Pancreas (tissue), 10 donors: ENCODE measurements at places on chromosomes 12 and 14.

DNA sequence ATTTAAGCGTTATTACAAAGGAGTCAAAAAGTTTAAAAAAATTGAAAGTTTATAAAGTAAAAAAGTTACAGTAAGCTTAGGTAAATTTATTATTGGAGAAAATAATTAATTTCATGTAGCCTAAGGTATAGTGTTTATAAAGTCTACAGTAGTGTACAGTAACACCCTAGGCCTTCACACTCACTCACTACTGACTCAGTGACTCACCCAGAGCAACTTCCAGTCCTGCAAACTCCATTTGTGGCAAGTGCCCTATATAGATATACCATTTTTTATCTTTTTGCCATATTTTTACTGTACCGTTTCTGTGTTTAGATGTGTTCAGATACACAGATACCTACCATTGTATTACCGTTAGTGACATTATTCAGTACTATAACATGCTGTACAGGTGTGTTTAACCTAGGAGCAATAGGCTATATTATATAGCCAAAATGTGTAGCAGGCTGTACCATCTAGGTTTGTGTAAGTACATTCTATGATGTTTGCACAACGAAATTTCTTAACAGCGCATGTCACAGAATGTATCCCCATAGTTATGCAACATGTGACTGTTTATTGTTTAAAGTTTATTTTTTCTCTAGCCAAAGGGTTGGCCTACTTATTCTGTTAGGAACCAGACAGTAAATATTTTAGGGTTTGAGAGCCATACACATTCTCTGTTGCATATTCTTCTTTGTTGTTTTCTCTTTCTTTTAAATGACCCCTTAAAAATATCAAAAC lies 155.5 kb downstream of the PCNX1 start:
- DNase-seq = no peak

DNA sequence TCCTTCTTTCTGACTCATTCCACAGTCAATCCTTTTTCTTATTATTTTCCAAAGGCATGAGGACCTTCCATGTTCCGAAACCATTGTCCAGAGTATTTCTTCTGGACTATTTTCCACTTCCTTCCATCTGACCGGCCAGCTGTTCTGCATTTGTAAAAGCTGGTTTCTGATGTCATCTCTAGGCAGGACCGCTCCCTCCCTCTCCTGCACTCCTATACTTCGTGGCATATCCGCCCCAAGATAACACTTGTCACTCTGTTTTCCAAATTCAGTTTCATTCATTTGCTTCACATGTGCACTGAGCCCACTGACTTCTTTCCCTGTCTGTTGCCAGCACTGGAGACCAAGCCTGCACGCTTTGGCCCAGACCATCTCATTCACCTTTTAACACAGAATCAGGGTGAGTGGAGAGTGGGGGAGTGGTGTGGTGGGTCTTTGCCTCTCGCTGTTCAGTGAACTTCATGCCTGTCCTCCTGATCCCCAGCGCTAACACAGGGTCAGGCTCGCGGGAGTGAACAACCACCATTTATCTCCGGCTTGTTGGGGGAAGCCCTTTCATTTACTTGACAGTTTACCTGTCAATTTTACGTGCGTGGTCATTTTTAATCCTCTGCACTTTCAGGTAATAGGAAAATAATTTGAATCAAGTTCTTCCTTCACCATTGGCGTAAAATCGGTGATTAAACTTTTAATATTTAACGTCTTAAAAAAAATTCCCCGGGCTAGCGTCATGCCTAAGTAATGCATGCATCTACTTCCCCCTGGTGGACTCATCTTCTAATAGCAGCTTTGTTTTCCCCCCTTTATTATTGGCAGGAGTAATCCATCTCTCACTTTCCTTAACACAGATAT lies 52.5 kb downstream of the C12orf75 start:
- DNase-seq = no peak

DNA sequence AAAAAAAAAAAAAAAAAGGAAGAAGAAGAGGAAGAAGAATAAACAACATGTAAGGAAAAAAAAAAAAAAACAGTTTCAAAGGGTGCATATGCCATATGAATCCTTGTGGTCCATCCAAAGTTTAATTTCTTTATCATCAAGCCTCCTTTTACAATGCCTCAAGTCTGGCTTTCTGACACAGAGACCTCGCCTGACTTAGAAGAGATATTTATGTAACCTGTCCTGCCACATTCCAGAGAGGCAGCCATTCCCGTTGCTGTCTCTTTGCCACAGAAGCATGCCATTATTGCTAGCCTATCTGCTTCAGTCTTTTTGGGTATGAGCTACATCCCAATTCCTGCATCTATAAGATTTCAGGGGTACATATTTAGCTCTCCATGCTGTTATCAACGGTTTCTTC lies 596.7 kb upstream of the ATP2B1 start:
- DNase-seq = no peak

GRCh38 chr12:16870845-16871244 lies 264.9 kb upstream of the LMO3 start:
- DNase-seq = no peak

GRCh38 chr12:68727776-68728175 lies 18.2 kb upstream of the SLC35E3 start:
- no peak for DNase-seq

- peak; percentile 83 for DNase-seq
These were observed 50.7 kb downstream of the TPCN1 start for GRCh38 chr12:113271853-113272561.

DNA sequence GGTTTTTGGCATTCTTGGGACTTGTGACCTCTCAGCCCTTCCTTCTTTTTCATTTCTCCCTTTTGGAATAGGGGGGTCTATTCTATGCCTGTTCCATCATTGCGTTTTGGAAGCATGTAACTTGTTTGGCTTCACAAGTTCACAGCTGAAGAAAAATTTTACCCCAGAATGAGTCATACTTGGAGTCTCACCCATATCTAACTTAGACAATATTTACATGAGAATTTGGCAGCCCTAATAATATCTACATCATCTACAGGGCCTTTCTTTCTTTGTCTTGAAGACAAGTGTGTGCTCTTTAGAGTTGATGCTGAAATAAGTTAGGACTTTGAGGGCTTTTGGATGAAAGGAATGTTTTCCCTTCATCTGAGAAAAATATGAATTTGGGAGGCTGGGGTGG lies 1312.9 kb upstream of the FLRT2 start:
- DNase-seq = no peak

DNA sequence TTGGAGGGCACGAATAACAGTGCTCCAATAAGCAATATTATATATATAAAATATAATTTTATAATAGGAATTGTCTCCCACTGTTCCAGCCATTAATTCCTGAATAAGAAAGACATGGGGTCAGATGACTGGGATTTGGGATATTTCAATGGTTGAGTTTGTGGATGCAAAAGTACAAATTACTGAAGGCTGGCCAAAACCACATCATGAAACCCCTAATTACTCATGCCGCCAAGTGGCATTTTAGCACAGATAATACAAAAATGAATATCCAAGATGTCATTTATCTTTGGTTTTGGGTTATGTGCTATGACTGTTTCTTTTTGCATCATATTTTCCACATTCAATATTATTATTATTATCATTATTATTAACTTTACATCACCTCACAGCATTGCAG lies 261.4 kb upstream of the TBX3 start:
- DNase-seq = no peak

DNA sequence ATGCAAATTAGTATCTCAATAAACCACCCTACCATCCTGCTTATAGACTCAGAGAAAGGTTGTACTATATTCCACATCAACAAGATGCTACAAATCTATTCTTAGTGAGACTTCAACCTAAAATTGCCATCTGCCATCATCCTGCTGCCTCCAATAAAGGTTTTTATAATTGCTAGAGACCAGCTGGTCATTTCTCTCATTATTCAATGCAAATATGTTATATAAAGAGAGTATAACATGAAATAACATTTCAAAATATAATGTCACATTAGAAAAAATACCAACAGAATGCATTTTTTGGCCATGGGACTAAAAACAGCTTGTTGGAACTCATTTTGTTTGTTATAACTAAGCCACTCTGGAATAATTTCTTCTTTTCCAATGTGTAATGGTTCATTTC lies 247.3 kb downstream of the LRIG3 start:
- no peak for DNase-seq
